ENCODE measurements at places on chromosomes 6 and 20.

DNA sequence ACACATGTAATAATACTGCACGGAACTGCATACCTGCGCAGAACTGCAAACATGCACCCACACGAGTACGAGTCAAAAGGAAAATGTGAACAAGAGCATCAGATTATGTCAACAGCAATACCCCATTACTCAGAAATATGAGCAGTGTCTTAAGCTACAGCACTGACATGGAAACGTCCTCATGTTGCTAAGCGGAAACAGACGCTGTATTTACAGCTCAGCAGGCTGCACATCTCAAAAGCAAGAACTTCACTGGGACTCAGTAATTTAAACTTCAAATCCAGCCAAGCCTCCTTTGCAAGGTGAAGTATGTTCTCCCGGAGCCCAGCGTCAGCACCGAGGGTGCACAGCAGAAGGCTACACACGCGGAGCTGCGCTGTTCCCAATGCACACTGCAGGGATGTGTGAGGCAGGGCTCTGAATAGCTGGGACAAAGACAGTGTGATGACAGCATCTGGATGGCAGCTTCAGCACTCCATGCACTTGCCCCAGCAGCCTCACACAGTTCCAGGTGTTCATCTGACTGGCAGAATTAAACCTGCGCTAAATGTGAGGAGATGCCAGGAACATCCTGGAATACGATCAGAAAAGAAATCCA is 202.8 kb downstream of the WDR27 start:
- DNase-seq = no peak

GRCh38 chr6:20918868-20919267 is 384.6 kb downstream of the CDKAL1 start:
- DNase-seq = no peak

DNA sequence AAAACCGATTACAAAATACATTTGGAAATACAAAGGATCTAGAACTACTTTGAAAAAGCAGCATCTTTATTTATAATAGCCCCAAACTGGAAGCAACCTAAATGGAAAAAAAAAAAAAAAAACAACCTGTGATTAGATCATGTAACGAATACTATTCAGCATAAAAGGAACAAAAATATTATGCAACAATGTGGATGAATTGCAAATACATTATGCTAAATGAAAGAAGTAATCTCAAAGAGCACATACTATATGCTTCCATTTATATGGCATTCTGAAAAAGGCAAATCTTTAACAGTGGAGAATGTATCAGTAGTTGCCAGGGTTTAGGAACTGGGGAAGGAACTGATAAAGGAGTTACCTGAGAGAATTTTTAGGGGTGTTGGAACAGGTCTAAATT is 28.9 kb downstream of the IRAK1BP1 start:
- no peak for DNase-seq

- DNase-seq = no peak
These were observed 186.2 kb downstream of the HAO1 start for GRCh38 chr20:7754102-7754501.

- no peak for DNase-seq
These were observed 113.2 kb downstream of the GPX5 start for GRCh38 chr6:28638787-28639430.

- DNase-seq = no peak
These were observed 190.4 kb upstream of the ARG1 start for GRCh38 chr6:131382631-131383030.

GRCh38 chr20:3734111-3734843 is 1.8 kb downstream of the HSPA12B start:
- no peak for DNase-seq

DNA sequence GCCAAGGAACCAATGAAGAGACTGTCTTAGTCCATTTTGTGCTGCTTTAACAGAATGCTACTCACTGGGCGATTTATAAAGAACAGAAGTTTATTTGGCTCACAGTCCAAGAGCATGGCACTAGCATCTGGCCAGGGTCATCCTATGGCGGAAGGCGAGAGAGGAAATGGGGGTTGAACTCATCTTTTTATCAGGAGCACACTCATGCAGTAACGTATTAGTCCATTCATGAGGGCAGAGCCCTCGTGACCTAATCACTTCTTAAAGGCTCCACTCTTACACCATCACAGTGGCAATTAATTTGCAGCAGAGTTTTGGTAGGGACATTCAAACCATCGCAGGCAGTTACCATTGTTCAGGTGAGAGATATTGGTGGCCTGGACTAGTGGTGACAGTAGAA is 8.5 kb downstream of the ARFGEF2 start:
- no peak for DNase-seq

GRCh38 chr20:20304942-20305341 is 63.0 kb upstream of the INSM1 start:
- no peak for DNase-seq

GRCh38 chr20:33862709-33863403 is 51.7 kb downstream of the CHMP4B start:
- DNase-seq = peak; percentile 11

All from CD4-positive, alpha-beta T cell treated with Interferon gamma for 1 hour (primary cell).